Muscle of back (tissue), 13 donors: ENCODE measurements at places on chromosomes 11 and 22.

GRCh38 chr11:1667906-1668305 is 29.1 kb upstream of the KRTAP5-6 start:
- DNase-seq = peak; percentile 74

DNA sequence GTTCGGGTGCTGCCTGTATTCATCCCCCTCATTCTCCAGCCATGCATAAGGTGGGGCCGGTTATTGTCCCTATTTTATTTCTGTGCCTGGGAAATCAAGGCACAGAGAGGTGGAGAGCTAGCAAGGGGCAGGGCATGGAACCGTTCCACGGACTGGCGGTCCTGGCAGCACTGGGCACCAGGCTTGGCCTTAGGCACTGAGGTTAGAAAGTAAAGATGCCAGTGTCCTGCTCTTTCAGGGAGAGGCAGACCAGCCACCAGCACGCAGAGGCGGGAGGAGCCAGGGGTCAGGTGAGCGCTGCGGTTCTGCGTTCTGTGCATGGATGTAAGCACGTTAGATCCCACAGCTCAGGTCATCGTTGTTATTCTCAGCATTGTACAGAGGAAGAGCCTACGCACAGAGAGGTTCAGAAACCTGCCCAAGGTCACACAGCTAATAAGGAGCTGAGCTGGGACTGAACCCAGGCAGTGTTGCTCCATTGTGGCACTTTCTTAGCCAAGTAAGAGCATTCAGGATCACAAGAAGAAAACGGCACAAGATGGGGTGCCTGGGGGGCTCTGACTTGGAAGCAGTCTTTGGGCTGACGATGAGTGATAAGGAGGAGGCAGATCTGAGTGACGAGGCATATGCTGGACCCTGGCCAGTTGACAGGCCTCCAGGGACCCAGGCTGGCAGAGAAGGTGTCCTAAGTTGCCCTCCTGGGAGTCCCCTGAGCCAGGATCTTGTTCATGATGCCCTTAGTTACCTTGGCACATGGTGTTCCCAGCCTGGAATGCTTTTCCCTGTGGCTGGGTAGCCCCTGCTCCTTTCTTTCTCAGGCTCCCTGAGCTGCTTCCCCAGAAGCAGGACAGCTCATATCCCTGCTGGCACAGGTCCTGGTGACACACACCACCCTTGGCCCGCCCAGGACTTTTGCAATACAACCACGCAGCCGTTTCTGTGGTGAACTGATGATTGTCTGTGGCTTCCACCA is 41.1 kb downstream of the OSBPL5 start:
- DNase-seq = no peak

GRCh38 chr22:25370322-25370721 is 150.9 kb downstream of the CRYBB2 start:
- DNase-seq = no peak

DNA sequence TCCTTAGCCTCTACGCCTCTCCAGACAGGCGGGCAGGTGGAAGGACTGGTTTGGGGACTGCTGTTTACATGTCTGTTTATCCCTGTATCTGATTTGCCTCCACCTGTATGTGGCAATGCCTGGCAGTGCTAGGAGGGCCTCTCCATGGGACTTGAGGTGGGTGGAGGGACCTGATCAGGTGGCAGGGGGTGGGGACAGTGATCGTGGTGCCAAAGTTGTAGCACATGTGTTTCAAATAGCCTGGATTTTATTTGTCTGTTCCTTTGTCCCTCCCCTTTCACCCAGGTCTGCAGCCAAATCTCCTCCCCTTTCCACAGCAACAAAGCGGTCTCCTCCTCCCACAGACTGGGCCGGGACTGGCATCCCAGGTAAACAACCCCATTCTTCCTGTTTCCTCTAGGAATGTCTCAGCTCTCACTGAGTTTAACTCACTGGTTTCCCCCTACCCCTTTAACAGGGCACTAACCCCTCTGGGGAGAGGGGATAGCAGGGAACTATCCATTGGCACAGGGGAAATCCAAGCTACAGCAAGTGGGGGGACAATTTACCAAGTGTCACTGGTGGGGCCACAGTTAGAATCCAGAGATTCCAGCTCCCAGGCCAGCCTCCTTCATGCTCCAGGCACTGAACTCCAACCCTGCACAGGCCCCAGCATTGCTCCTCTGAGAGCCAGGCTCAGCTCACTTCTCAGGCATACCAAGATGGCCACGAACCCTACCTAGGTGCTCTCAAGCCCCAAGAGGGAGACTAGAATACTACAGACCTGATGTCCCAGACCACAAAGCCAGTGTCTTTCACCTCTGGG is 22.9 kb upstream of the TLCD5 start:
- no peak for DNase-seq

GRCh38 chr11:108221371-108221770 is 1.1 kb downstream of the NPAT start:
- no peak for DNase-seq

DNA sequence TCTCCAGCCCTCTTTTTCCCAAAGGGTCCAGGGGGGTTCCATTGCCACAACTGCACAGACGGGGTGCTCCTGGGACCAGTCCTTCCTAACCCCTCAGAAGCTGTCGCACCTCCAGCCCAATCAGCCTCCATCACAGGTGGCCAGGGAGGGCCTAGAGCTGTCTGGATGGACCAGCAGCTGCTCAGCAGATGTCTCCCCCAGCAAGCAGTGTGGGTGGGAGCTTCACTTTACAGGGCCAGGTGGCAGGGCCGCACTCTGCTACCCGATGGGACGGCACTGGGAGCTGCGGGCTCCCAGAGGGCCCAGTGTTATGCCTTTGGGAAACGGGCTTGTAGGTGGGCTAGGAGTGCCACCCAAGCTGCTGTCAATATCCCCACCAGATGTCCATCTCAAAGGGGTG is 120.5 kb downstream of the DSCAML1 start:
- DNase-seq = no peak

DNA sequence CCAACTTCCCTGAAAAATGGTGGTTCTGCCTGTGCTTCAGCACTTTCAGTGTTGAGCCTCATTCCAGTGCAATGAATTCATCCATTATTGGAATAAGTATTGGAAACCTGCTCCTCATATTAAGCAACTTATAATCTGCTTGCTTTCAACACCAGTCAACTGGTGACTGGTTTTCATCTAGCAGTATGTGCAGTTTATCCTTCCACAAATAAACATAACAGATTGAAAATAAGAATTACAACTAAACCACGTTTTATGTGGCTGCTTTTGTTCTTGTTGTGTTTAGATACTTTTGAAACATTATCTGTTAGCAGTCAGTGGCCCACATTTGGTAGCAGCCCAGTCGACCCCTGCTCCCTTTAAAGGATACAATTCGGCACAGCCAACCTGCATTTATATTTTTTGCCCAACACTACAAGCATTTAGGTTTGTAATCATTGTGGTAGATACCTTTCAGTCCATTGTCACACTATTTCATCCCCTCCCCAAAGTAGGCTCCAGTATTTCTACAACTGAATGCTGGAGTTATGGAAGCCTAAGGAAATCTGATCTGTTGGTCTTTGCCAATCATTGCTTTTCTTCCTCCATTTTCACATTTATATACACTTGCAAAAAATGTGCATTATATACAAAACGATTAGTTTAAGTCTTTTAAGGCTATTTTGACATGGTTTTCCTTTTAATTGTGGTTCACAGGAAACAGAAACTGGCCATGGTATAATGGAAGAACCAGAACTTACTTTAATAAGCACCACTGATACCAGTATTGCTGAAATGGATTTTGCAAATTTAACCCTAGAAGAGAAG is 13.1 kb downstream of the TAF1D start:
- no peak for DNase-seq

GRCh38 chr11:21295508-21295907 is 626.1 kb downstream of the NELL1 start:
- no peak for DNase-seq

- no peak for DNase-seq
Measured at GRCh38 chr22:46049726-46050450, 72.9 kb upstream of the WNT7B start.

DNA sequence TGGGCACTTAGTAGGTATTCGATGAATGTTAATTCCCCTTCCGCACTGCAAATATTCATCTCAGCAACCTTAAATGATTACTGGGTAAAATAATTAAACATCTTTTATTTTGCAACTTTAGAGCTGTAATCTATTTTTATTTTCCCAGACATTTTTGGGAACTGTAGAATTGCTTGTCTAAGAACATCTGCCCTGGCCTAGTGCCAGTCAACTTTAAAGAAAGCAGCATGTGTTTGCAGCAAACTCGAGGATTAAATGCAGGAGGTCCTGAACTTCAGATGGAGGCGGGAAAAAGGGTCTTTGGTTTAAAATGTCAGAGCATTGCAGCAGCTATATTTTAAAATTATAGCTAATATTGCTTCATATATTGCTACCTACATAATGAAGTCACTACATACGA is 190.0 kb downstream of the PGR start:
- peak; percentile 86 for DNase-seq

DNA sequence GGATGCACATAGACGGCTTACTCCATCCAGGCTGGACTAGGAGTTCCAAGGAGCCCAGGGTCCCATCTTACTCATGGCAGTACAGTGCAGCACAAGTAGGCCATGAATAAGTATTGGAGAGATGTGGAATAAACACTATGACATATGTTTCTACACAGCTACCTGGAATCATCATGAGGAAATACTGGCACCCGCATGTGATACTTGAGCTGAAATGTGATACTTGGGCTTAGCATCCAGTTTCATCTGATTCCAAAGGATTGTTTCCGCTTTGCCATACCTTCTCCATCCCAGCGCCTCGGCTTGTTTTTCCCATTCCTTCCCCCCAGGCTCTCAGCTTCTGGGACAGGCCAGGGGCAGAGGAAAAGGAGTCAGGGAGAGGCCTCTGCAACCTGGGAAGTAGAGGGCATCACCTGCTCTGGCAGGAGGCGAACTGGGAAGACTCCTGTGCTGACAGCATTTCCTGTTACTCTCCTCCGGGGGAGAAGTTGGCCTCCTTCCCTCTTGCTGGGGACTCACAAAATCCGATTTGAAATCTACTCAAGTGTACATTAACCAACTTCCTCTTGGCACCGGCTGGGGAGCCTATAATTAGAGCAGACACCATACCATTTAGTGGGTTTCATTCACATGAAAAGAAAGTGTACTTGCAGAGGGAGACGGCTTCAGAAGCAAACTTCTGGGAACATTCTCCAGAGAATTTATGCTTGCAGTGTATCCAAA is 187.8 kb downstream of the MIAT start:
- DNase-seq = no peak

- DNase-seq = peak; percentile 30
Measured at GRCh38 chr11:9461760-9462134, 935 bp downstream of the ZNF143 start.

DNA sequence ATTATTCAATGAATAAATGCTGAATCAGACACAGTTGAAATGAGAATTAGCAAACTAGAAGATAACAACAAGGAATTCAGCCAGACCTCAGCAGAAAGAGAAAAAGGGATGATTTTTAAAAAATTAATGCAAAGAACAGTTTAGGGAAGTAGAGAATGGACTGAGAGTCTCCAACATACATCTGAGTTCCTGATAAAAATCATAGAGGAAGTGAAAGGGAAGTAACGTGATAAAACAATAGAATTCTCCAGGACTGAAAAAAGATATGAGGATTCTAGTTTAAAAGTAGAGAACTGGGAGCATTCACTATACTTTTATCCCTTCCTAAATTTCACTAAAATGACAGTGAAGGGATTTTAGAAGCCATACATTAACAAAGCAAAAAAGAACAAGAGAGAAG is 592.0 kb downstream of the SOX6 start:
- DNase-seq = no peak

GRCh38 chr22:26325641-26326040 is 103.4 kb upstream of the ASPHD2 start:
- no peak for DNase-seq

DNA sequence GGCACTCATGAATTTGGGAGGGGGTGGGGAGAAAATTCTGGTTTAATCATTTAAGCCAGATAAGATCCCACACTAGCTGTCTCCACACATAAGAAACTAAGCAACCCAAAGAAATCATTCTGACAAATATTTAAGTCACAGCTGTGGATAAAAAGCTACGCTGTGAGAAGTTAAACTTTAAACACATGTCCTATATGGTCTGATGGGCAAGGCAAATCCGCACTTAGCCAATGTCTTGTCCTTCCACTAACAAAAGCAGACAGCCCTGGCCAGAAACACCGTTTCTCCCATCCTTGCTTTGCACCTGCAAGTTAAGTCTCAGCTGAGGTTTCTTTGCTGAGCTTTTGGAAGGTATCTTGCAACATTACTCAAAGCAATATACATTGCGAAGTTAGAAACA is 68.0 kb downstream of the ETS1 start:
- no peak for DNase-seq

GRCh38 chr22:27989758-27990450 is 70.8 kb upstream of the PITPNB start:
- no peak for DNase-seq

DNA sequence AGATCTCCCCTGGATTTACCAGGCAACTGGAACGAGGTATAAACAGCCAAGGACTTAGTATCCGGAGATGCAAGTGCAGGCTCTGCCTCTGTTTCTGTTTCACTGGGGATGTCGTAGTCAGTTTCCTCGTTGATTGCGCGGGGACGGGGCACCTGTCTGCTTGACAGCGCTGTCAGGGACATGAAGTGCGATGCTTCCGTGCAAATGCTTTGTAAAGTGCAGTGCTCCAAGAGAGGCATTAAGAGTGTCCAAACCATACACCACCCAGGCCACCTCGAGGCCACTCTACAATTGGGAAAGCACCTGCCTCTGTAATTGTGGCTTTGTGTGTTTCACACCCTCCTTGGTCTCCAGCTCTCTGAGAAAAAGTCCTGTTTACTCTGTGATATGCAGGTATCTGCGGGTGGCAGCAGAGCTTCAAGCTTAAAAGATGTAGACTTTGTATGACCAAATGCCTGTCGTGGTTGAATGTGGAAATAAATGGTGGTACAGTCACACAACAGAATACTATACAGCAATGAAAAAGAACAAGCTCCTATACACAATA is 18.6 kb upstream of the CD5 start:
- DNase-seq = no peak

DNA sequence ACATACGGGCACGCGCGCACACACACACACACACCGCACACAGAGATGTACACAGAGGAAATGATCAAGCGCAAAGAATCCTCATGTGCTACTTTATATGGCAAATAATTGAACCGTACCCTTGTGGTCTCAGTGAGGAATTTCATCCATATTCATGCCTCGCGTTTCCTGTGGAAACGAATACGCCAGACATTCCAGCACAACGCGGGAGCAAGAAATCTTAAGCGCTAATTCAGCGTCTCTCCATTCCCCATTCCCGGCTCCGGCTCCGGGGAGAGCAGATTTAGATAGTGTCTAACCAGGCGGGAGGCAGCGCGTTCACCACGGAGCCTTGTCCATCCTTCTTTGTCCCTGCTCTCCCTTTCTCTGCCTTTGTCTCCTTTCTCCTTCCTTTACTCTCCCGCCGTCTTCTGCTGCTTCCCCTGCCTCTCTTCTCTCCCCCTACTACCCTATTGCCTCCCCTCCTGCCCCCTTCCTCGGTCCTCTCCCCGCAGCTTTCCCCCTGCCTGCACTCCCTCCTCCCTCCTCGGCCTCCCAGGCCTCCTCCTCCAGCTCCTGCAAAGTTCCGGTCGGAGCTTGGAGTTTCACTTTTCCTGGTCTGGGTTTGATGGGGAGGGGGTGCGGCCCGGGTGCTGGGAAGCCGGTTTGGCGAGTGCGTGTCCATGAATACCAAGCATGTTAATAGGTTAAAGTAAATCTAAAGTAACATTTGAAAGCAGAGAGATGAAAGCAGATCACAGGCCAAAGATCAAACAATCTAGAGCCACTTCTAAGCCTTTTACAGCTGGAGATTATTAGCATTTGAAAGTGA is 579.3 kb downstream of the BUD13 start:
- DNase-seq = peak; percentile 64

- DNase-seq = no peak
Measured at GRCh38 chr11:68036141-68036716, 2.6 kb upstream of the TCIRG1 start.
